ENCODE measurements at places on chromosomes 6 and 20.

DNA sequence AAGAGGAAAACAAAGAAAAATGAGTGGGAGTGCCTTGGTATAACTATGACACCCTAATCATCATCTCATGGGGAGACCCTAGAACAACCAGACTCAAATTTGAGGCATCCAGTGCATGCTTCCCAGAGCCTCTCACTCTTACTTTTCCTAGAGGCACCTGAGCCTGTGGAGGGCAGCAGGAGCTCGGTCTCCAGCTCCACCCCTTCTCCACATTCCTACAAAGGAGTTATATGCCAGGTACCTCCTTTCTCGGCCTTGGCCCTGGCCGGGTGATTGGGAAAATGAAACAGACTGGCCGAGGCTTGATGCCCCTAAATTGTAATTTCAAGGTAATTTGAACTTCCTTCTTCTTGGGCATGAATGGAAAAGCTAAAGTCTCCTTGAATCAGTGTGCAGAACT, 761.2 kb upstream of the CHD6 start:
- no peak for DNase-seq

GRCh38 chr6:14816116-14816859, 429.6 kb upstream of the JARID2 start:
- no peak for DNase-seq

DNA sequence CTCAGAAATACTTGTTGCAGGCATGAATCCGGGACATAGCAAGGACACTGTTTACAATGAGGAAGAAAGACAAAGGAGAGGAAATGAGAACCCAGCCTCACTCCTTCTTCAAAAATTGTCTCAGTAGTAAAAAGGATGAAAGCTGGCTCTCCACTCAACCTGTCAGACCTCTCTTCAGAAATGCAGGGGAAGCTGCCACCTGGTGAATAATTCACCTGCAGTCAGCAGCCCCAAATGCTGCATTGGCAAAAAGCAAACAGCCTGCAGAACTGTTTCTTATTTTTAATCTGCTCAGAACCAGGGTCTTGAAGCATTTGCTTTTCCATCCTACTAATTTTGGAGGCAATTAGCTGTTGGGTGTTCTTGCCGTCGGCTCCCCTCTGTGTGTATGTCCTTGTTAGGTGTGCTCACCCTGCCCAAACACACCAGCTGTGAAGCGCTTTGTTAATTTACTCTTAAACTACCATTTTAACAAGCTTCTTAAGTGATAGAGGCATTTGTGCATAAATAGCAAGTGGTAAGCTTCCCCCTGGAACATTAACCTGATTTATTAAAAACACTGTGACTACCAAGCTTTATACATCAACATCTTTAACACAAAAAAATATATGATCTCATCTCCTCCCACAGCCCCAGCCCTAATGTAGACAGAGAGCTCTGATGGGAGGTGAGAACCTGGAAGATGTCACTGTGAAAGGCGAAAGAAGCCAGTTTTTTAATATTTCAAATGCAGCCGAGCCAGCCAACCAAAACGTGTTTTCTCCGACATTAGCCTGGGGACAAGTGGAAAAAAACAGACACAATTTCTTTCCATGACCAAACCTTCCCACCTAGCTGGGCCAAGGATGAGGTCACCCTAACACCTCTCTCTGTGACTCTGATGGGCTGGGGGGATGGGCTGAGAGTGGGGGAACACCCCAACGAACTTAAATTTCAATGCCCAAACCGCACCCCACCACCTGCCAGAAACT, 451.0 kb upstream of the SULF2 start:
- DNase-seq: no peak

DNA sequence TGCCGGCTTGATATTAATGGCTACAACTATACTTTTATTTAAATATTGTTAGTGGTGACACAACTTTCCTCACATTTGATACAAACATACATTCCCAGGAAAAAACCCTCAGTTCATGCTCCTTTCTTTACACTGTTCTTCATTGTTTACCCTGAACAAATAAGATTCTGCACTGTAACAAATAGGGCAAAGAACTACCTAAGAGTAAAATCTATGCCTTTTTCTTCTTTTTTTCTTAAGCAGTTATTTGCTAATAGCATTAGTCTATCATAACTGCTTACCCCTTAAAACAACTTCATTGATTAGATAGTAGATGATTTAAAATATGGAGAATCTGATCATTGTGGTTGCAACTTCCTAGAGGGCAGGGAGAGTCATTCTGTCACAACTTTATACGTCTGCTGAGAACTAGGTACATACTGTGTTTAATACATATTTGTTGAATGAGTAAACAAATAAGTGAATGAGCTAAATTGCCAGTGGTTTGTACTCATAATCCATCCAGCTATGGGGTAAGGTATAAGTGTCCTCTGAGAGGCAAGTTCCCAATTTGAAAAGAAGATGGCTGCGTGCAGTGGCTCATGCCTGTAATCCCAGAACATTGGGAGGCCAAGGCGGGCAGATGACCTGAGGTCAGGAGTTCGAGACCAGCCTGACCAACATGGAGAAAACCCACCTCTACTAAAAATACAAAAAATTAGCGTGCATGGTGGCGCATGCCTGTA, 161.0 kb downstream of the CDK19 start:
- DNase-seq: no peak

- peak; percentile 77 for DNase-seq
These were observed 71.1 kb upstream of the THEMIS start for GRCh38 chr6:127971945-127972391.

DNA sequence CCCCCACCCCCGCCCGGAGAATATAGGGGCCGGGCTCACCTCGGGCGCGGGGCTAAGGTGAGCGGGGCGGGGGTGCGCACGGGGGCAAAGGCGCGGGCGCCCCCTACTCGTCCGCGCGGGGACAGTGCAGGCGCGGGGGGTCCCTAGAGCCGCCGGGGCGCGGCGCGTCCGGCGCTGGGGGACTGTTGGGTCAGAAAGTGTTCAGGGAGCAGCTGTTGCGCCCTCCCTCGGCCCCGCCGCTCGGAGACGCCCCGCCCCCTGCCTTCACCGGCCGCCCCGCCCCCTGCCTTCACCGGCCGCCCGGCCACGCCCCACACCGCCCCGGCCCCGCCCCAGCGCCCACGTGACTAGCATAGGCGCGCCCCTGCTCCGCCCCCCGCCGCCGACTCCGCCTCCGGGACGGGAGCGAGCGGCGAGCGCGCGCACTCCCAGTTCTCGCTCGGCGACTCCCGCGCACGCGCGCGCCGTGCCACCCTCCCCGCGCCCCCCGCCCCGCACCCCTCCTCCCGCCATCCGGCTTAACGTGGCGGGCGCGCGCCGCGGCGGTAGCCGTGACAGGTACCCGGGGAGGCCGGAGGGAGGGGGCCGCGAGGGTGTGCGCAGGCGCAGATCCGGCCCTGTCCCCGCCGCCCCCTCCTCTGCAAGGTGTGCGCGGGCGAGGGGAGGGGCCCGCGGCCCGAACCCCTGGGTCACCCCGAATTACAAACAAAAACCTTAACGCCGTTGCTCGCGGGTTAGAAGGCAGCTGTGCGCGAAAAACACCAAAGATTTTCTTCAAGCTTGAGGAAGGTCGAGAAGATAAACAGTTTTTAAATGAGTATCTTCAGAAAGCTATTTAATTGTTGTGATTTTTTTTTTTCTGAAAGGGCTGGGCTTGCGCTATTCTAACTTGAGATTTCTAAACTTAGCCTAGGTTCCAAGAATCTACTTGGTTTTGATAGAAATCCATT, 704 bp upstream of the ZNF217 start:
- DNase-seq: peak; percentile 95

- no peak for DNase-seq
These were observed 99.2 kb downstream of the HIVEP1 start for GRCh38 chr6:12111363-12111670.

DNA sequence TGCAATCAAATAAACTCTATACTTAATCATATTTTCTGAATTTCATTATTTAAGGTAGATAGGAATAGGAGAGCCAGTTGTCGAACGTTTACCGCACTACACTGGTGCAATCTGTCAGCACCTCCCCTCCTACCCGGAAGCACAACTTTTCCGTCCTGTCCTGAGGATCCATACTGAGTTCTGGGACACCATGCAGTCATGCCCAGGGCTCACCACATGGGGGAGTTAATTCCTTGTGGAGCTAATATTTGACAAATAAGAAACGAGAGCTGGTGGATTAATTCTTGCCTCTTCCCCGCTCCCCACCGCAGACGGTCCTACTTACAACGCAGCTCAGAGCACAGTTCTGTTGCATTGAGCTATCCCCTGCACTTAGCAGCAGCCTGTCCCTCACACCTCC, 107.7 kb upstream of the RALGAPA2 start:
- no peak for DNase-seq

DNA sequence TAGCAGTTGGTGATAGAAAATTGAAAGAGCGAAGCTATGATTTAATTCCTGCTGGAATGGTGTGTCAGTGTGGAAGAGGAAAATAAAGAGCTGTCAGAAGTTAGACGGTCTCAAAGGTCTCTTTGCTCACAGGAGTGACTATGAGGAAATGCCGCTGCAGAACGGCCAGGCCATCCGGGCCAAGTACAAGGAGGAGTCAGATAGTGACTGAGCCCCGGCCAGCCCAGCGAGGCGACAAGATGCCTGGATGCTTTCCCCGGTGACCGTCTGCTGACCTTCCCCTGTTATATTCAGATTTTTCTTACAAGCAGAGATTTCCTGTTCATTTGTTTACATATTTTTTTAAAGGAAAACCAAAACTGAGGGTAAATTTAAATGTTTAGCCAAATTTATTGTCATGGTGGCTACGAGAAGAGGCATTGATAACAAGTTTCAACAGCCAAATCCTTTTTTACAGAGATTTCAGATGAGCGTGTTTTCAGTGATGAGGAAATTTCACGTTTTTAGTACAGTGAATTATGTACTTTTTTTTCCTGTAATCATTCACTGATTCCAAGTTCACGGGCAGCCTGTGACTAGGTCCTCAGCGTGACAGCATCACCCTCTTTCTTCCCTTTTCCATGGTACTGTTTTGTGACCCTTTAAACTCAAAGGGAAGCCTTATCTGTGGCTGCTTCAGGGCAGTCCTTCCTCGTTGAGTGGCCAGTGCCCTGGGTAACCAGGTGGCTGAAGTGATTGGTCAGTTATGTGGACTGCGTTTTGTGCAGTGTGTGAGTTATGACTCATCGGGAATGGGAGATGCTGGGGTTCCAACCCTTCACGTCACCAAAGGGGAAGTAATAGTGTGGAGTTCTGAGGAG, 12.6 kb downstream of the DYNLT1 start:
- no peak for DNase-seq

GRCh38 chr20:12957968-12958367, 50.8 kb upstream of the SPTLC3 start:
- DNase-seq: no peak

GRCh38 chr6:116695401-116695800, 14.4 kb downstream of the KPNA5 start:
- DNase-seq: no peak

DNA sequence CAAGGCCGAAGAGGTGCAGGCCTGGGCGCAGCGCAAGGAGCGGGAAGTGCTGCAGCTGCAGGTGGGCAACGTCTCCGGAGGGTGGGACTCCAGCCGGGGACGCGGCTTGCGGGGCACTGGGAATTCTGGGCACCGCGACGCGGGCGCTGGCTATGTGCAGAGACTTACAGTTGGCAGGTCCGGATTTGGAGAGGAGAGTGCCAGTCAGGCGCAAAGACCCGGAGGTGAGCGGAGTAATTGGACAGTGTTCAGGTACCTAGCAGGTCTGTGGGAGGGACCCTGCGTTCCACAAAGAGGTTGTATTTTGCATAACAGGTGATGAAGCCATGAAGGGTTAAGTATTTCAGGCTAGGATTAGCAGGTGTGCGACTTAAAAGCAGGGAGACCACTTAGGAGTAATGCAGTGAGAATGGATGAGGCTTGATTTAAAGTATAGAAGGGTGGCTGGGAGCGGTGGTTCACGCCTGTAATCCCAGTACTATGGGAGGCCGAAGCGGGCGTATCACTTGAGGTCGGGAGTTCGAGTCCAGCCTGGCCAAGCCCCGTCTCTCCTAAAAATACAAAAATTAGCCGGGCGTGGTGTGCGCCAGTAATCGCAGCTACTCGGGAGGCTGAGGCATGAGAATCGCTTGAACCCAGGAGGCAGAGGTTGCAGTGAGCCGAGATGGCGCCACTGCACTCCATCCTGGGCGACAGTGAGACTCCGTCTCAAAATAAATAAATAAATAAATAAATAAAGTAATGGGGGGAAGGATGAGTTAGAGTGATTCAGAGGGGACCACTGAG, 1.0 kb downstream of the MRPS26 start:
- no peak for DNase-seq

GRCh38 chr6:144659202-144660182, 374.4 kb downstream of the UTRN start:
- DNase-seq: no peak

DNA sequence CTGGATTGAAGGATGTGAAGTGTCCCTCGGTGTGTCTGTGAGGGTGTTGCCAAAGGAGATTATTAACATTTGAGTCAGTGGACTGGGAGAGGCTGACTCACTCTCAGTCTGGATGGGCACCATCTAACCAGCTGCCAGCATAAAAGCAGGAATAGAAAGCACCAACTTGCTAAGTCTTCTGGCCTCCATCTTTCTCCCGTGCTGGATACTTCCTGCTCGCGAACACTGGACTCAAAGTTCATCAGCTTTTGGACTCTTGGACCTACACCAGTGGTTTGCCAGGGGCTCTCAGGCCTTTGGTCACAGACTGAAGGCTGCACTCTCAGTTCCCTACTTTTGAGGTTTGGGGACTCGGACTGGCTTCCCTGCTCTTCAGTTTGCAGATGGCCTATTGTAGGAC, 220.3 kb upstream of the LRFN2 start:
- DNase-seq: no peak

GRCh38 chr6:3208098-3208774, 19.2 kb downstream of the TUBB2B start:
- no peak for DNase-seq

DNA sequence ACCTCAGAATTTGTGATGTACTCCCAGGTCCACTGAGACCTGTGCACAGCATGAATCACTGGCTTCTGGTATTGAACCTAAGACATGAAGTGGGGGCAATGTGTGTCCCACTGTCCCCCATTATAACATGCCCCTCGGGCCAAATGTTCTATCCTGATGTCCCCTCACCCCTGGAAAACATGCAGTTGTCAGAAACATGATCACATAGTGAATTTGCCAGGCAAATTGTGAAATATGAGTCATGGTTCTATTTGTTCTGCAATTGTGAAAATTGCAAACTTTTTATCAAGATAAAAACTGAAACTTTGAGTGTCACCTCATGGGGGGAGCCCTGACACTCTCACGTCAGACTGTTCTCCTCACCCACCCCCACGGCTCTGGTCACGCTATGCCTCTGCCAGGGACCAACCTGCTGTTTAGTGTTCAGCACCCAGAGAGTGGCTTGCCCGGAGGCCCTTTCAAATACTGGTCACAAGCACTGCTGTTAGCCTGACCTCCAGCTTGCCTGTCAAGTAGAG, 305.3 kb downstream of the CLIC5 start:
- DNase-seq: no peak

GRCh38 chr6:135675026-135675425, 176.5 kb upstream of the PDE7B start:
- no peak for DNase-seq

- DNase-seq: no peak
These were observed 143.2 kb downstream of the MBOAT1 start for GRCh38 chr6:20069021-20069522.

- no peak for DNase-seq
These were observed 54.6 kb upstream of the FNDC1 start for GRCh38 chr6:159114569-159114968.

GRCh38 chr20:36741072-36741471, 4.8 kb downstream of the NDRG3 start:
- no peak for DNase-seq

GRCh38 chr20:50286609-50287008, 96.0 kb downstream of the CEBPB start:
- DNase-seq: no peak

All from CD8-positive, alpha-beta memory T cell (primary cell).